ENCODE measurements at places on chromosomes 6 and 20. TPM values are rescaled to one million over a fixed set of nuclear protein-coding genes. Genes with fewer than 3 reads are reported as not detected.

SLC16A10 gene
- 0.44 TPM for total RNA-seq

METTL24 gene
- total RNA-seq = not detected

GDAP1L1 gene
- total RNA-seq = not detected

NOTCH4 gene
- 0.61 TPM for total RNA-seq

BNIP5 gene
- total RNA-seq = not detected

RBM24 gene
- total RNA-seq = 9.3 TPM

CASS4 gene
- total RNA-seq = 0.09 TPM

All from A549 treated with CpdA at 1 μM for 4 hours (cell line).